ENCODE measurements at places on chromosomes 2 and 18. TPM values are rescaled to one million over a fixed set of nuclear protein-coding genes. Genes with fewer than 3 reads are reported as not detected.

DNA sequence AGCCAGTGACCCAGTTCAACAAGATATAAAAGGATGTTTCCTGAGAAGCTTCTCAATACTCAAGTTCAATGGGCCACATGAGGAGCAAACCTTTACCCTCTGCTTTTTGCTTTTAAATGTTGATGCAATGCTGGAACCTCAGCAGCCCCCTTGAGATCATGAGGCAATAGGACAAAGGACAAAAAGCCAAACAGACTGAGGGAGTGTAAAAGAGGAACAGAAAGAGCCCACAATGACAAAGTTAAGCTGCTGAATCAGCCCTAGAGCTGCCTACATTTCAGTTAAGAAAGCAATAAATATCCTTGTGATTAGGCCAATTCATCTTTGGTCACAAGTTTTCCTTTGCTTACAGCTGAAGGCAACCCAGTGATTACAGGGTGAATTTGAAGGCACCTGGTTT lies 76.9 kb downstream of the MRO start:
- no peak for ATAC-seq

GRCh38 chr2:133484106-133484505 lies 84.2 kb downstream of the NCKAP5 start:
- ATAC-seq = no peak

DNA sequence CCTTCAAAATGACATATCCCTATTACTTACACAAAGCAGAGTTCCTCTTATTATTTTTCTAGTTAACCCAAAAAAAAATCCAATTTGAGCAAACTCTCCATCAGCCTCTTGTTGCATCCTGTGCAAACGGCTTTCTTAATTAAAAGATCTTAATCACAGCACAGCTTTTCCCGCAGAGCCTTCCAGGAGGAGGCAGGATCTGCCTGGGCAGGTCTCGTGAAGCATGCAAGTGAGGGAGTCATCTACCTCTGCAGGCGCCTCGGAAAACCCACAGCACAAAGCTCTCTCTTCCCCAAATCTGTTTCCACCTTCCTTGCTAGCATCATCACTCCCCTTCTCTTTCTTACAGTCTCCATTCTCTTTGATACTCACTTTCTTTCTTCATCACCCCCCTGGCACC lies 100.4 kb downstream of the EN1 start:
- ATAC-seq = no peak

GRCh38 chr2:44753552-44754285 lies 187.8 kb upstream of the SIX3 start:
- peak; percentile 71 for ATAC-seq

GRCh38 chr2:199199797-199200196 lies 257.9 kb downstream of the SATB2 start:
- no peak for ATAC-seq

- no peak for ATAC-seq
These were observed 97.2 kb downstream of the RAB3GAP1 start for GRCh38 chr2:135149251-135149650.

Gene TRABD2A
- total RNA-seq = 28.6 TPM

Gene POTEJ
- total RNA-seq = not detected

Measured in activated T-helper 17 cell treated with anti-CD3 and anti-CD28 coated beads, Interleukin-2, amount 50 U/mL, for 72 hours (primary cell).